Activated CD4-positive, alpha-beta T cell treated with anti-CD3 and anti-CD28 coated beads for 1 hour (primary cell): ENCODE measurements at places on chromosomes 2 and 18.

DNA sequence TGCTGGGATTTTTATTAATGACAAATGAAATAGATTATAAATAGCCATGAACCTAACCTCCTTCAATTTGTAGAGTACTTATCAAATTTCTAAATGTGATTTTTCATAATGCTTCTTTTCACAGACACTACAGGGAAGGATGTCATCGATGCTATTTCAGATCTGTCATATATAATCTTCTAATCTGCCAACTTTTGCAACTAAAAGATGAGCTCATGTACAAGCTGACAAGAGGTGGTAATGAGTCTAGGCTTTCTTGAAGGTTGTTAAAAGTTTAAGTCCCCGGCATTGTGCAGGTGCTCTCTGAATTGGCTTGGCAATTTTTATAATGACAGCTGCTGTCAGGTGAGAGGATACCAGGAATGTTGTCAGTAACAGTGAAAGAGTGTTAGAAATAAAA lies 320.4 kb downstream of the LRRTM4 start:
- no peak for DNase-seq

DNA sequence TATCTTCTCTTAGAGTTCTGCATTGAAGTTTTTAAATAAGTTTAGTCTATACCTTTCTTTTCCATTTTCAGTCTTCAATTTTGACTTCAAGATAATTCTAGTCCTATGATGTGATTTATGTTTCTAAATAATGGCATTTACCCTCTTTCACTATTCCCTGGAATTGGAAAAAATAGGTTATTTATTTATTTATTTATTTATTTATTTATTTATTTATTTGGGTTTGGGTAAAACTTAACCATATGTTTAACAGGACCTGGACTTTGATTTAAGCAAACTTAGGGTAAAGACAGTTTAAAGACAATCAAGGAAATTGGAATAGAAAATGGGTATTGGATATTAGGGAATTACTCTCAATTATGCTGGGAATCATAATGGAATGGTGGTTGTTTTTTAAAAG lies 182.1 kb downstream of the RPIA start:
- no peak for DNase-seq

DNA sequence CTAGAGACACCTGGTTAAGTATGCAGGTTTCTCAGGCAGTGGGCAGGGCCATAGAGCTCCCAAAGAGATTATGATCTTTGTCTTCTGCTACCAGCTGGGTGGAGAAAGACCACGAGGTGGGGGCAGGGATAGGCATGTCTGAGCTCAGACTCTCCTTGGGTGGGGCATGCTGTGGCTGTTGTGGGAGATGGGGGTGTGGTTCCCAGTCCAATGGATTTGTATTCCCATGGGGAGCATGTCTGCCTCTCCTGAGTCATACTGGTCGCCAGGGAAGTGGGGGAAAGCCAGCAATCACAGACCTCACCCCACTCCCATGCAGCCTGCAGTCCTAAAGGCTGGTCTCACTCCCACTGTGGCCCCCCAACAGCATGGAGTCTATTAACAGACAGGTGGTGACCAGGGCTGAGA lies 31.4 kb upstream of the RHOB start:
- no peak for DNase-seq

- no peak for DNase-seq
Measured at GRCh38 chr2:207767461-207768167, 2.1 kb downstream of the FZD5 start.

DNA sequence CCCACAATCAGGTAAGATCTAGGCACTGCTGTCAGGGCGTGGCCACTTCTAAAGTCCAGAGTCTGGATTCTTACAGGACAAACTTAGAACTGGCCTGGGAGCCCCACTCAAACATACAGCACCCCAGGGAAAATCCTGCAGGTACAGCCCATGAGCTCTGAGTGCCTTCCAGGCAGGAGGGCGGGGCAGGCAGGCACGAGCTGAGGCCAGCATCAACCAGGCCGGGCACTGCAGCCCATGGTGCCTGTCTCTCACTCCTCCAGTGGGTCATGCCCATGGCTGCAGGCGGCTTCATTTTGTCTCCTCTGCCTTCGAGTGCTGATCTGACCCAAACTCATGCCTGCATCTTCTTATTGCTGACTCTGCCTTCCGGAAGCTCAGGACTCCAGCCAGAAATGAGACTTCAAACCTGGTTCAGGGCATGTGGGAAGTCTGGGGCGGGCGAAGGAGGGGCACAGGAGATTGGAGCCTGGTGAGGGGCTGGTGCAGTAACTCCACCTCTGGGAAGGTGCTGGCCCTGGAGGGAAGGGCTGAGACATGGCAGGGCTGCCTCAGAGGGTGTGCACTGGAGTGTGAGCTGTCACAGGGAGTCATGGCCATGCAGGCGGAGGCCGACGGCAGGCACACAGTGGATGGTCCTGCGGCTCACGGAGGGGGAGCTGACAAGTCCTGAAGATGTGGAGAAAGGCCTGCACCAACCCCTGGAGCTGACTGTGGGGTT lies 40.5 kb downstream of the HS6ST1 start:
- no peak for DNase-seq

GRCh38 chr2:168009900-168010299 lies 237.5 kb downstream of the STK39 start:
- no peak for DNase-seq
